ENCODE measurements at places on chromosomes 12 and 14. TPM values are rescaled to one million over a fixed set of nuclear protein-coding genes. Genes with fewer than 3 reads are reported as not detected.

KLRG1 gene
- total RNA-seq, result 8.9 TPM

RASSF8 gene
- 75.2 TPM for total RNA-seq

TNS2 gene
- 19.8 TPM for total RNA-seq

PRKD1 gene
- 10.4 TPM for total RNA-seq

MARK3 gene
- 83.3 TPM for total RNA-seq

ADSS1 gene
- total RNA-seq, result 7.4 TPM

AICDA gene
- total RNA-seq, result not detected

GDF3 gene
- not detected for total RNA-seq

APAF1 gene
- 24.6 TPM for total RNA-seq

CLEC2A gene
- not detected for total RNA-seq

HOXC5 gene
- not detected for total RNA-seq

LMNTD1 gene
- total RNA-seq, result 0.45 TPM

EPYC gene
- total RNA-seq, result not detected

NID2 gene
- total RNA-seq, result 14.2 TPM

CLEC4C gene
- total RNA-seq, result not detected

EIF5 gene
- 129 TPM for total RNA-seq

PRH2 gene
- not detected for total RNA-seq

FAM90A1 gene
- not detected for total RNA-seq

HOXC13 gene
- total RNA-seq, result not detected

CCDC177 gene
- not detected for total RNA-seq

ARHGEF40 gene
- total RNA-seq, result 4.2 TPM

FIGNL2 gene
- total RNA-seq, result 0.19 TPM

ENDOU gene
- total RNA-seq, result not detected

TEX52 gene
- not detected for total RNA-seq

TAS2R9 gene
- total RNA-seq, result 0.09 TPM

DDX11 gene
- total RNA-seq, result 12.9 TPM

NRXN3 gene
- total RNA-seq, result 3.3 TPM

STYX gene
- total RNA-seq, result 12.8 TPM

TEX22 gene
- 0.09 TPM for total RNA-seq

SP7 gene
- total RNA-seq, result not detected

SERPINA3 gene
- 36.9 TPM for total RNA-seq

AKAP6 gene
- 0.56 TPM for total RNA-seq

MAP3K9 gene
- under 0.01 TPM for total RNA-seq

RFX4 gene
- not detected for total RNA-seq

Measured in endothelial cell of coronary artery (primary cell).